Activated T-helper 2 cell treated with anti-CD3 and anti-CD28 coated beads, Interferon-gamma antibody, Interleukin-2, Interleukin-4, amounts not matched to agents 10 μg/mL and 5 μg/mL and 100 μg/mL, durations not matched to agents 14 hours and 24 hours and 36 hours (primary cell): ENCODE measurements at places on chromosomes 6 and 20. TPM values are rescaled to one million over a fixed set of nuclear protein-coding genes. Genes with fewer than 3 reads are reported as not detected.

- no peaks in the 10 kb centered on the region for H3K36me3 ChIP-seq
- peaks cover 2% of the 10 kb centered on the region for H3K4me1 ChIP-seq
- no peak overlapping the region for H3K4me3 ChIP-seq
These were observed 49.7 kb downstream of the SLC22A23 start for GRCh38 chr6:3406891-3407809.

- H3K27me3 ChIP-seq, result peaks cover 5% of the 10 kb centered on the region
- H3K36me3 ChIP-seq, result no peaks in the 10 kb centered on the region
- peak; percentile 77 for DNase-seq
- peak within 1 kb of the TSS; percentile 92 for H3K27ac ChIP-seq
These were observed at the start of gene BLTP3A for GRCh38 chr6:34791701-34792604. Gene BLTP3A, plus strand, starts transcription at chr6:34792083. Its CDS starts 168 bp downstream, at chr6:34792251.

Gene SRMS
- not detected in 2 replicates for total RNA-seq

GRCh38 chr20:25012616-25013189 lies 20.2 kb upstream of the APMAP start:
- no peaks in the 10 kb centered on the region for H3K4me1 ChIP-seq
- H3K27me3 ChIP-seq, result no peaks in the 10 kb centered on the region
- H3K4me3 ChIP-seq, result no peak overlapping the region
- DNase-seq, result no peak
- H3K36me3 ChIP-seq, result peaks cover 4% of the 10 kb centered on the region
- no peak overlapping the region for H3K27ac ChIP-seq

DNA sequence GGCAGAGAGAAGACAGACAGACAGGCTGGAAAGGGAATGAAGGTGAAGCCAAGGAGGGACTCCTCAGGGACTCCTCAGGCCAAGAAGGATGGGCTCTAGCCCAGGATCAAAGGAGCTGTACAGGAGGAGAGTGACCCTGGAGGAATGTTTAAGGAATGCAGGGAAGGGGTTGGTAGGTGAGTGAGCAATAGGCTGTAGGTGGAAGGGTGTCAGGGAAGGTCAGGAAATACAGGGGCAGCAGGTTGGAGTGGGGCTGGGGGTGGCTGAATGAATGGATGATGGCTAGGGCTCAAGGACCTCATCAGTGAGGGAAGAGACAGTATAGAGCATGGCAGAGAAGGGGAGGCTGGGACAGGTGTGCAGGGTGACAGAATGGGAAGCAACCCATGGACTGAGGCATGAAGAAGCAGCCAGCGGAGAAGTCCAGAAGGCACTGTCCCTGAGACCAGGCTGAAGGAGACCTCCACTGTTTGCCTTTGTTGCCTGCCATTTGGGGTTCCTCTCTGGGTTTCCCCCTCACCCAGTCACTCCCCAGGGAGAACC lies 13.2 kb downstream of the SYNGAP1 start:
- no peaks in the 10 kb centered on the region for H3K27me3 ChIP-seq
- H3K4me1 ChIP-seq, result peaks cover 30% of the 10 kb centered on the region
- no peak overlapping the region for H3K4me3 ChIP-seq
- no peak overlapping the region for H3K27ac ChIP-seq

DNA sequence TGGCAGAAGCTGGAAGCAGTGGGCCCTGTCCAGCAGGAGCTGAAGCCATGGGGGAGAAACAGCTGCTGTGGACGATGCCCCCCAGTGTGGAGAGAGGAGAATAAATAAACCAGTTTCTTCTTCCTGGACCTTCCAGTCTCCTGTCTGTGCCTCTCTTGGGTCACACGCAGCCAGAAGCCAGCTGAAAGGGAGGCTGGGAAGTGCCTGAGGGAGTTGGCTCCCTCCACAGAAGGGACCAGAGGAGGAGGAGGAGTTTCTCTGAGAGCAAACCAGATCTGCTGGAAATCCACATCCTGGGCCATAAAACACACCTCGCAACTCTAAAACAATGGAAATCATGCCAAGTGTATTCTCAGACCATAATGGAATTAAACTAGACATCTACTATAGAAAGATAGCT lies 577.0 kb downstream of the CDH26 start:
- DNase-seq, result no peak
- H3K36me3 ChIP-seq, result no peaks in the 10 kb centered on the region
- no peaks in the 10 kb centered on the region for H3K27me3 ChIP-seq
- no peaks in the 10 kb centered on the region for H3K4me1 ChIP-seq

Gene C20orf144
- 0.27 and 0.28 TPM in 2 replicates for total RNA-seq
